ENCODE measurements at places on chromosomes 4 and X. TPM values are rescaled to one million over a fixed set of nuclear protein-coding genes. Genes with fewer than 3 reads are reported as not detected.

CASP3 gene
- total RNA-seq = 34.7 TPM

YIPF7 gene
- total RNA-seq = not detected

SHROOM2 gene
- total RNA-seq = 0.19 TPM

CTAG2 gene
- total RNA-seq = not detected

MMRN1 gene
- 3.8 TPM for total RNA-seq

S100G gene
- total RNA-seq = not detected

XAGE3 gene
- not detected for total RNA-seq

SPACA5 gene
- total RNA-seq = not detected

DCAF12L1 gene
- total RNA-seq = not detected

PPA2 gene
- 74.0 TPM for total RNA-seq

MSN gene
- 148 TPM for total RNA-seq

TKTL2 gene
- total RNA-seq = not detected

XAGE1B gene
- not detected for total RNA-seq

CENPI gene
- 7.3 TPM for total RNA-seq

NXF2B gene
- total RNA-seq = not detected

NALF2 gene
- under 0.01 TPM for total RNA-seq

H2BW1 gene
- not detected for total RNA-seq

MAGEA2B gene
- not detected for total RNA-seq

AADAT gene
- total RNA-seq = 2.0 TPM

SMIM31 gene
- total RNA-seq = not detected
